Stimulated activated CD8-positive, alpha-beta memory T cell treated with anti-CD3 and anti-CD28 coated beads, Interleukin-4, amount 100 ng/mL, for 4 hours (primary cell): ENCODE measurements at places on chromosomes 6 and 20.

DNA sequence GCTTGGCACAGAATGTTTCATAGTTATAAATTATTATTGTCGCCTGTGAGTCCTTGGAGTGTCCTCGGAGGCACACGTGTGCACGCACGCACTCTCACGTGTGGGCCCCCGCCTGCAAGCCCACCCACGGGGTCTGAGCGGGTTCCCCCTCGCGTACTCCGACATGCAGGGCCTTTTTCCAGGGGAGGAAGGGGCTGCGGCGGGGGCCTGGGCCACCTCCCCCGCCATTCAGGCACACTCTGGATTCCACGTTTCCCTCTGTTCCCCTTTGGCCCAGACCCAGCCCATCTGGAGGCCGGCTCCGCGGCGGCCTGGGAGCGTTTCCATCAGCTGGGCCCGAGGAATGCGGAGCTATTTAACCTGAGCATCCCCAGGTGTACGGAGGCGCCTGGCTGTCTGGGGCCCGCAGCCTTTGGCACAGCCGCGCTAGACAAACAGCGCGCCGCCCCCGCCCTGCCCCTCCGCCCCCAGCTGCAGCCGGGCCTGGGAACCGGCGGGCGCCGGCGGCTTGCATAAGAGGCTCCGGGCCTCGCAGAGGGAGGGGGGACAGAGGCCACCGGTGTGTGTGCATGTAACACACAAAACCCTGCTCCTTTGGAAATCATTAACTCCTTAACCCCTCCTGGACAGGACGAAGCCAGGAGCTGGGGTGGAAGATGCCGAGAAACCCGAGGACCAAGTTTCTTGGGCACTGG lies 3.3 kb downstream of the ID1 start:
- no peak for DNase-seq

GRCh38 chr6:14149053-14149738 lies 31.6 kb downstream of the CD83 start:
- no peak for DNase-seq

GRCh38 chr6:136103763-136104311 lies 146.3 kb downstream of the MTFR2 start:
- DNase-seq: no peak

DNA sequence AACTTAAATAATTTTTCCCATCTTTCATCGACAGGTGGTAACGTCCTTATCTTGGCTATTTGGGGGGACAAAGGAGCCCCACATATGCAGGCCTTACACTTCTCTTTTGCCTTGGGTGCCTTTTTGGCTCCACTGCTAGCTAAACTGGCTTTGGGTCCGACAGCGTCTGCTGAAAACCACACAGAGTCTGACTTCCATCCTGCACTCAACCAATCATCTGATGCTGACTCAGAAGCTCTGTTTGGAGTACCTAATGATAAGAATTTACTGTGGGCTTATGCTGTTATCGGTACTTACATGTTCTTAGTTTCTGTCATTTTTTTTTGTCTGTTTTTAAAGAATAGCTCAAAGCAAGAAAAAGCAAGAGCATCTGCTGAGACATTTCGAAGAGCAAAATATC lies 178.5 kb downstream of the SLC16A10 start:
- no peak for DNase-seq

DNA sequence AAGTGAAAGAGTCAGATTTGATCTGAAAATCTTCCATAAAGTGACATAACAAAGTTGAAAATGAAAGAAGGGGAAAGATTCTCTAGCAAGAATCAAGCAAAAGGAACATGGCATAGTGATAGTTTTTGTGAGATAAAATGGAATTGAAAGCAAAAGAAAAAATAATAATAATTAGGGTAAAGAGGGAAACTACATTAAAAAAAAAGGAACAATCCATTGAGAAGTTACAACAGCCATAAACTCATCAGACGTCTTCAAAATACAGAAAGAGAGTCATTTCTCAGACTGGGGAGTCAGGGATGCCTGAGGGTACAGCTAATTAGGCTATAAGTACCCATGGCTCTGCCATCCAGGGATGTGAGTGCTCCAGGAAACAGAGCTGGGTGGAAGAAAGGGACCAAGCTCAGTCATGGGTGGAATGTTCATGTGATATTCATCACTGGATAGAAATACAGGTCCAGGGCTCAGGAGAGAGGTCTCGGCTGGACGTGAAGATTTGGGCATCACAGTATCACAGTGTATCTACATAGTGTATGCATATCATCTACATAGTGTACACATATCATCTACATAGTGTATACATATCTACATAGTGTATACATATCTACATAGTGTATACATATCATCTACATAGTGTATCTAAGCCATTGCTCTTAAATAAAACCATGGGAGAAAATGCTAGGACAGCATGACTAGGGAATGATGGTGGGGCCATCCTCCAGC lies 29.4 kb downstream of the DUSP22 start:
- no peak for DNase-seq

GRCh38 chr6:137217801-137218472 lies 1.2 kb downstream of the IFNGR1 start:
- no peak for DNase-seq

- no peak for DNase-seq
Measured at GRCh38 chr6:131910956-131911355, 40.2 kb downstream of the CCN2 start.

GRCh38 chr6:14038467-14039437 lies 78.8 kb upstream of the CD83 start:
- no peak for DNase-seq

DNA sequence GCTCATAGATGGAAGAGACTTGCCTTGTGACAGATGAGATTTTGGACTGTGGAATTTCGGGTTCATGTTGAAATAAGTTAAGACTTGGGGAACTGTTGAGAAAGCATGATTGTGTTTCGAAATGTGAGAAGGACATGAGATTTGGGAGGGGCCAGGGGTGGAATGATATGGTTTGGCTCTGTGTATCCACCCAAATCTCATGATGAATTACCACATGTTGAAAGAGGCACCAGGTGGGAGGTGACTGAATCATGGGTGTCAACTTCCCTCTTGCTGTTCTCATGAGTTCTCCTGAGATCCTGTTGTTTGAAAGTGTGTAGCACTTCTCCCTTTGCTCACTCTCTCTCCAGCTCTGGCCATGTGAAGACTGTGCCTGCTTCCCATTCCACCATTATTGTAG lies 17.9 kb downstream of the AHI1 start:
- no peak for DNase-seq

DNA sequence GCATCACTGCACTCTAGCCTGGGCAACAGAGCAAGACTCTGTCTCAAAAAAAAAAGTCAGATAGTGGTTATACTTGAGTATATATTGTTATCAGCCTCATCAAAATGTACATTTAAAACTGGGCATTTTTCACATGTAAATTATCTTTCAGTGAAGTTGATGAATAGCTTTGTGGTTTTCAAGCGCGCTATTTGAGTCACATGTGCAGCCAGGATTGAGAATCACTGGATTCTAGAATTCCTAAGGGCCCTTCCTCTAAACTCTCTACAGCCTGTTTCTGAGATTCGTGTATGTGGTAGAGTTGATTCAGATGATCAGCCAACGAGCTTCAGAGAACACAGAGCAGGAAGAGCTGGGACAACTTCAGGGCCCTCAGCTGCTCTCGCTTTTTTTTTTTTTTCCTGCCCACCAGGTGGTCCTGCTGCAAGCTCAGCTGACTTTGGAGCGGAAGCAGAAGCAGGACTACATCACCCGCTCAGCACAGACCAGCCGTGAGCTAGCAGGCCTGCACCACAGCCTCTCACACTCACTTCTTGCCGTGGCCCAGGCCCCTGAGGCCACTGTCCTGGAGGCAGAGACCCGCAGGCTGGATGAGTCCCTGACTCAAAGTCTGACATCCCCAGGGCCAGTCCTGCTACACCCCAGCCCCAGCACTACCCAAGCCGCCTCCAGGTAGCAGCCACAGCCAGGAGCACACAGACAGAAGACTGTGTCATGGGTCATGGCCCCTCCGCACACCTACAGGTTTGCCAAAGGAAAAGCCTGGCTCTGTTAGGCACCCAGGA lies 18.3 kb downstream of the C20orf173 start:
- DNase-seq: no peak

- DNase-seq: no peak
Measured at GRCh38 chr20:11935212-11936154, 17.8 kb downstream of the BTBD3 start.

DNA sequence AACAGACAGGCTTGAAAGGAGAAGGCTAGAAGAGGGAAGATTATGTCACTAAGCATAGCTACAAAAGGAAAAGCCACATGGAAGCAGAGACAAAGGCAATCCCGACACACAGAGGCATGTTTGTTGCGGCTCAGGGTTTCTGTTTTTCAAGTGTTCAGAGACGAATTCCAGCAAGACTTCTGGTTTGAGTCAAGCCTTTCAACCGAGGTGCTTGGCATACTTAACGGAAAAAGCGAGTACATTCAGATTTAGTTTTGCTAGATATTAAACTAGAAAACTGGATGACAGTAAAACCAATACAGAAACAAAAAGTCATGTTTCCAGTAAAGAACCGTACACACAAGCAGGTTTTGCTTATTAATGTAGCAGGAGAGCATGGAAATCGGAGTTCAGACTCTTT lies 27.2 kb downstream of the MCUR1 start:
- no peak for DNase-seq

GRCh38 chr20:18042229-18042628 lies 15.5 kb downstream of the OVOL2 start:
- DNase-seq: no peak

DNA sequence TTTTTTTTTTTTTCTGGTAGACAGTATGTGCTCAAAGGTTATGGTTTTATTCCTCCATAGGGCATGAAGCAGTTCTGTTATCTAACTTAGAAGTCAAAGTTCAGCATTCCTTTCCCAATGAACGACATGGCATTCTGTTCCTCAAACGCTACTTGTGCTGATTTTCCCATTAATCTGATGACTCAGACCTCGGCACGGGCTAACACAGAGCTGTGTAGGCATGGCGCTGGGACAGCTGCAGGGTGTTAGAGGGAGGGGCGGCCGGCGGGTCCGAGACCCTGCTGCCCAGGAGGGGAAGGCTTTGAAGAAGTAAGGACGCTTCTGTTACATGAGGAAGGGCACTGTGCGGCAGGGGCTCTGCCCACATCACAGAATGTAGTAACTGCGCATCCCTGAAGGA lies 93.6 kb upstream of the AGPAT4 start:
- DNase-seq: no peak

DNA sequence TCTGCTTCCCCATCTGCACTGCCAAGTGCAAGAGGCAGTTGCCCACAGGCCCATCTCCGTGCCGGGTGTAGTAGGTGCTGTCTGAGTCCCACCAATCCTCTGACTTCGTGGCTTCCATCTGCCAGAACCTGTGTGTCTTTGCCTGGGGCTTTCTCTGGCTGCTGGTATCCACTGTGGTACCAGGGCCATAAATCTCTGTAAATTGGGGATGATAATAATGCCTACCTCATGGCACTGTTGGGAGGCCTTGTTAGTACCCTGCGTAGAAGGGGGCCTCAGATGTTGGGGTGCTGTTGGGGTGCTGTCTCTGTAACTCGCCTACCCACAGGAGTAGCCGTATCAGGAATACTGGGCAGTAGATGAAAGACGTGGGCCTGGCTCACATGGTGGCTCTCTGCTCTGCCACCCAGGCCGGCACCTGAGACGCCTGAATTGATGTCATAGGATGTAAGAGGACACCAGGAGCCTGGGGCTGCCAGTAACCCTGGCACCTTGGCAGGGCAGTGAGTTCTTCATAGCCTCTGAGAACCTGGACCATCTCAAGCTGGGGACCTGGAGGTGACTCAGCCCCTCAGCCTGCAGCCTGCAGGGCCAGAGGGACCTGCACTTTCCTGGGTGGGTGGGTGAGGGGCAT lies 94.1 kb upstream of the RNF24 start:
- no peak for DNase-seq
